ENCODE measurements at places on chromosomes 13 and 19. TPM values are rescaled to one million over a fixed set of nuclear protein-coding genes. Genes with fewer than 3 reads are reported as not detected.
A peak's percentile ranks its signal among the peaks of the same experiment; 100 is the strongest.

Gene UBL3
- total RNA-seq: 36.3 TPM

DNA sequence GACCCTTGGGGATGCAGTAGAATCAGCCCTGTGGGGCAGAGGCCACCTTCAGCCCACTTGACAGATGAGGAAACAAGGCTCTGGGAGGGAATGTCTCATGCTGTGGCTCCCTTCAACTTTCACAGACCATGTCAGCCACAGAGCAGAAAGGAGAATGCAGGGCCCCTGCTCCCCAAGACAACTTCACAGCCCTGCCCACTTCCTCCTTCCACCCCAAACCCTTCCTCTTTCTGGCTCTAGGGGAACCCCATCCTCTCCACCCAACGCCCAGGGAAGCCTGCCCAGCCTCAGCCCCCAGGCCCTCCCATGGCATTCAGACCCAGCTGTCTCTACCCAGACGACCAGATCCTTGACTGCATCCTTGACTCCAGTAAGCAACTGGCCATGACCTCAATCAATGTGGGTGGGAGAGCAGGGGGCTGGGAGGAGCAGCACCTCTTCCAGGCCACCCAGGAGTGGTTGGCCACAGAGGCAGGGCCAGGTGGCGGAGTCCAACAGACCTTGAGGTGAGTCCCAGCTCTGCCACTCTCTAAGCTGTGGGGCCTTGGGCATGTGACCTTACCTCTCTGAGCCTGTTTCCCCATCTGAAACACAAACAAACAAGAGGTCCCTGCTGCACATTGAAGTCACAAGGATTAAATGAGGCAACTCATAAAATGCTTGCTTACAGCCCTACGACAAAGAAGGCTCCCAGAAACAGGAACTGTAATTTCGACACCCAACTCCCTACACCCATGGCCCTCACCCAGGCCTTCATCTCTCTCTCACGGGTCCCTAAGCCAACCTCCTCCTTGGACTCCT, 15.8 kb downstream of the DEDD2 start:
- H3K27ac ChIP-seq: no peak overlapping the region
- no peak overlapping the region for H3K4me3 ChIP-seq
- no peaks in the 10 kb centered on the region for H3K27me3 ChIP-seq
- peaks cover 8% of the 10 kb centered on the region for H3K36me3 ChIP-seq

GRCh38 chr13:25292301-25292700, 5.0 kb upstream of the MTMR6 start:
- H3K4me3 ChIP-seq: no peak overlapping the region
- H3K4me1 ChIP-seq: no peaks in the 10 kb centered on the region
- DNase-seq: no peak
- H3K27me3 ChIP-seq: no peaks in the 10 kb centered on the region
- no peak overlapping the region for H3K27ac ChIP-seq

GRCh38 chr19:4636151-4636717, 3.1 kb upstream of the TNFAIP8L1 start:
- peak; percentile 42 for DNase-seq
- no peaks in the 10 kb centered on the region for H3K4me1 ChIP-seq
- H3K4me3 ChIP-seq: peak overlapping the region; percentile 43
- H3K27me3 ChIP-seq: no peaks in the 10 kb centered on the region

GRCh38 chr19:10295305-10295846, 5.6 kb downstream of the ICAM5 start:
- H3K27ac ChIP-seq: no peak overlapping the region
- peaks cover 3% of the 10 kb centered on the region for H3K4me1 ChIP-seq
- peaks cover 46% of the 10 kb centered on the region for H3K27me3 ChIP-seq
- H3K36me3 ChIP-seq: no peaks in the 10 kb centered on the region
- peak overlapping the region; percentile 1 for H3K4me3 ChIP-seq
- DNase-seq: no peak

DNA sequence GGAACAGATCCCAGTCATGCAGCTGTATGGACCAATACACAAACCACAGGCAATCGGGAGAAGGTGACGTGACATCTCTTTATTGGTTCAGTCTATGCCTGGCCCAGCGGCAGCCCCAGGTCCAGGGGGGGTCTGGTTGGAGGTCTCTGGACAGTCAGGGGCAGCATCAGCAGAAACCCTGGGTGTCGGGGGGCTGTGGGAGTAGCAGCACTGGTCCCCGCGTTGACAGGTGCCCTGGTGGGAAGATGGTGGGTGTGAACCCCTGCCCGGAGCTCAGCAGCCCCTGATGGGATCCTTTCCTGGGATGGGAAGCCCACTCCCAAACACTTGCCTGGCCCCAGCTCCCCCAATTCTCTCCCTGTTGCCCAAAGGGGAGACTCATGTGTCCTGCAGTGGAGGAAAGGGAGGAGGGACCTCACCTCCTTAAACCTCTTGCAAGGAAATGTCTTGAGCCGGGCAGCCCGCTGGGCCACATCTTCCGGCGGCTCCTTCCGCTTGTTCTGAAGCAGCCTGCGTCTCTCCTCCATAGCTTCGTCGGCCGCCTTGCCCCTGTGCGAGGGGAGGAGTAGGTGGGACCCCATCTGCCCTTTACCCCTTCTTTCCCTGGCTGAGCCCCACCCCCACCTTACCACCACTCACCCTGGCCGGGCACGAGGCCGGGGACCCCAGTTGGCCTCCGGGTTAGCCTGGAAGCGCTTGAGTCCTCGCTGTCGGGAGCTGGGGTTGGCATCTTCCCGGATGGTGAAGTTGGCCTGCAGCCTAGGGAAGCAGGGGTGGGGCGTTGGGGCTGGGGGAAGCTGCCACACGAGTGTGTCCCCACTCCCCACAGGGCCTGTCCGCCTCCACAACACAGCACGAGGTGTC, 2.4 kb upstream of the LYL1 start:
- DNase-seq: no peak
- H3K4me1 ChIP-seq: peaks cover 3% of the 10 kb centered on the region
- H3K4me3 ChIP-seq: no peak overlapping the region
- no peak overlapping the region for H3K27ac ChIP-seq
- no peaks in the 10 kb centered on the region for H3K36me3 ChIP-seq

DNA sequence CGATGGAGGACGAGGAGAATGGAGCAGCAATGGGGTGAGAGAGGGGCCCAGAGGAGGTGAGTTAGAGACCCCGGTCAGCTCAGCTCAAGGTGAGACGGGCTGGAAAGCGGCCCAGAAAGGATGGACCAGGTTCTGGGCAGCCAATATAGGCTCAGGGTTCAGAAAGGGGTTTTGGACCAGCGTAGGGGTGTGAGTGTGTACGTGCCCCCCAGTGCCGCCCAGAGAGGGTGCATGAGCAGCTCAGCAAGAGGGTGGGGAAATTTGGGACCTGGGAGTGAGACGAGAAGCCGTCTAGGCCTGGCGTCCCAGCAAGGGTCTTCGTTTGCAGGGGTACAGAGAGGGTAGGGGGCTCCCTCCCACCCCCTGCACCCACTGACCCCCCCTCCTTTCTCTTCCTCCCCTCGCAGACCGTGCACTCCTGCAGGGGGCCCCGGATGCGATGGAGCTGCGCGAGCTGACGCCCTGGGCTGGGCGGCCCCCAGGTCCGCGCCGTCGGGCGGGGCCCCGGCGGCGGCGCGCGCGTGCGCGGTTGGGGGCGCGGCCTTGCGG, 12.1 kb downstream of the FUT6 start:
- no peak for DNase-seq
- H3K36me3 ChIP-seq: no peaks in the 10 kb centered on the region
- no peak overlapping the region for H3K27ac ChIP-seq
- no peaks in the 10 kb centered on the region for H3K4me1 ChIP-seq

- H3K4me3 ChIP-seq: no peak overlapping the region
- H3K27ac ChIP-seq: no peak overlapping the region
- no peaks in the 10 kb centered on the region for H3K27me3 ChIP-seq
- DNase-seq: no peak
Measured at GRCh38 chr19:4844348-4845179, 13.1 kb upstream of the TICAM1 start.

GRCh38 chr13:26508885-26509284, 48.6 kb upstream of the WASF3 start:
- no peaks in the 10 kb centered on the region for H3K4me1 ChIP-seq
- no peaks in the 10 kb centered on the region for H3K27me3 ChIP-seq

DNA sequence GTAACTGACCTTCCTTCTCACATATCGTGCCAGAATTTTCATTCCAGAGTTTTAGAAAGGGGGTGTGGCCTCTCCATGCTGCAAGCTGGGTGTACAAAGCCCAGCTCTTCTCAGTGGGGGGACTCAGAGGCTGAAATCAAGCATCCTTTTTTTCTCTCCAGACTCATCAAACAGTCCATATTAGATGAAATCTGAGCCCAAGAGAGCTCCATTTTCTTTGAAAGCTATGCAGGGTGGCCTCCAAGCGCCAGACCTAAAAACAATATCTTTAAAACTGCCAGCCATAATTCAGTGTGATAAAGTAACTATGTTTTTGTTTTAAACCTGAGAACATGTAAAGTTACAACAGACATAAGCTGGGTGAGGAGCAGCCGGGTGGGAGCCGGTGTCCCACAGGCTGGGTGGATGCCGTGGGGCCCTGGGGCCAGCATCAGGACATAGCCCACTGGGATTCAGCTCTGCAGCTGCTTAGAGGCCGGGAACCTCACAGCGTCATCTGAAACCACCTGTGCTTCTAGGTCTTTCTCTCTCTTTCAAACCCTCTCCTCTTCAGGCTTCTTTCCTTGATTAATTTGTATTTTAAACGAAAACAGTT, 249.2 kb downstream of the ZNF536 start:
- H3K4me1 ChIP-seq: no peaks in the 10 kb centered on the region
- no peak overlapping the region for H3K27ac ChIP-seq
- no peak overlapping the region for H3K4me3 ChIP-seq
- no peak for DNase-seq
- H3K36me3 ChIP-seq: no peaks in the 10 kb centered on the region

Gene PCSK4
- total RNA-seq: 8.1 TPM

DNA sequence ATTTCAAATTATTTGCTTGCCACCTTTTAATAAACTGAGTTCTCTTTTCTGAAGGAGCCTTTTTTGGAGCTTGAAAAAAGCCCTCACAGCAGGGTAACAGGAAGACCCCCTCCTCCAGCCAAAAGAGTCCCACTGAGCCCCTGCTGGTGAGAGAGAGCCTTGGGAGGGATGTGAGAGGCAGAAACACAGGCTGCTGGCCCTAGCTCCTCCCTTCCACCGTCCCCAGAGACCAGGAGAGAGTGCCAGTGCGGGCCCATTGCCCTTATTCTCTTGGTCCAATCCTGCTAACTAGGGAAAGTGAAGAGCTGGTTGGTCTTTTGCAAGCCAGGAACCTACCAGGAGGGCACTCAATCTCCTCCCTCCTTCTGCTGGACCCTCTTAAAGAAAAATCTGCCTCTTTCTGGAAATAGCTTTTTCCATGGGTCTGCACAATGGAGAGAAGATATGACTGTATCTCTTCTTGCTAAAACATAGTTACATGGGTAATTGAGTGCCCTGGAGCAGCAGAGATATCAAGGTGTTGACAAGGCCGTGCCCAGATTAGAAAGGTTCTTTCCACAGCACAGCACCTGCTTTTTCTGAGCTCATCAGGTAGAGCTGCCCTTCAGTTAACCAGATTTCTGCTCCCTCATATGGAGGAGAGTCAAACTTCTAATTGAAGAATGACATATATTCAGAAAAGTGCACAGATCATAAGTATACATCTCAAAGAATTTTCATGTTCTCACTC, 113.9 kb downstream of the LRCH1 start:
- H3K36me3 ChIP-seq: no peaks in the 10 kb centered on the region
- H3K4me1 ChIP-seq: peaks cover 4% of the 10 kb centered on the region
- H3K27ac ChIP-seq: no peak overlapping the region
- no peak for DNase-seq
- H3K4me3 ChIP-seq: no peak overlapping the region
